Ascending aorta (tissue), 2 donors: ENCODE measurements at places on chromosomes 4 and X.

DNA sequence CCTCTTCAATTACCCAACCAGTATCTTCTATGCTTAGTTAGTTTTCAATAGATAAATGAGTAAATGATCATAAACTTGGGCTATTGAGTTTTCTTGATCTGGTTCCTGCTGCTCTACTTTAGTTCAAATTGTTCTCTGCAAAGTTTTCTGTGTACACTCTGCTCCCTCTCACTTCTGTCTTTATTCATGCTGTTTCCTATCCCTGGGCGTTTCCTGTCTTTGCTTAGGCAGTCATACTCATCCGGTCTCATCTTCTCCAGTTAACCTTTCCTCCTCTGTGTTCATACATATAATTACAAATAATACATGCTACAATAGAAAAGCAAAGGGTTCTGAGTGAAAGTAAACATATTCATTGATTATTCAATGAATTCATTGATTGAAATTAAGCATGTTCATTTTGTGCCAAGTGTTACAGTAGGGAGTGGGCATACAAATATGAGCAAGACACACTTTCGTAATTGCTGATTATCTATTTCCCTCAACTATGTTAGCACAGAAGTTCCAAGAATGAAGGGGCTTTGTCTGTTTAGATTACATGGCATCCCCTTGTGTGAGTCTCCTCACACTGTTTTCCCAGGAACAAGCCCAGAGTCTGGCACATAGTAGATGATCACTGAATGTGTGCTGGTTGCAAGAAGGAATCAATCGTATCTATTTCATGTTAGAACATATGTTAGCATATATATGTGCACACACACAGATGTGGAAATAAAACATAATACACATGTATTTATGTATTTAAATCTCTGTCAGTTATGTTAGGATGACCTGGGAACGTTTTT lies 1.1 kb downstream of the RAB39B start:
- H3K36me3 ChIP-seq, result no peaks in the 10 kb centered on the region
- no peak for DNase-seq
- H3K27me3 ChIP-seq, result no peaks in the 10 kb centered on the region
- H3K27ac ChIP-seq, result no peak overlapping the region
- H3K4me3 ChIP-seq, result peak overlapping the region; percentile 14

GRCh38 chrX:47316276-47317025 lies 53.9 kb upstream of the ZNF157 start:
- no peak overlapping the region for H3K4me3 ChIP-seq
- no peaks in the 10 kb centered on the region for H3K4me1 ChIP-seq
- DNase-seq, result no peak
- H3K27me3 ChIP-seq, result no peaks in the 10 kb centered on the region

DNA sequence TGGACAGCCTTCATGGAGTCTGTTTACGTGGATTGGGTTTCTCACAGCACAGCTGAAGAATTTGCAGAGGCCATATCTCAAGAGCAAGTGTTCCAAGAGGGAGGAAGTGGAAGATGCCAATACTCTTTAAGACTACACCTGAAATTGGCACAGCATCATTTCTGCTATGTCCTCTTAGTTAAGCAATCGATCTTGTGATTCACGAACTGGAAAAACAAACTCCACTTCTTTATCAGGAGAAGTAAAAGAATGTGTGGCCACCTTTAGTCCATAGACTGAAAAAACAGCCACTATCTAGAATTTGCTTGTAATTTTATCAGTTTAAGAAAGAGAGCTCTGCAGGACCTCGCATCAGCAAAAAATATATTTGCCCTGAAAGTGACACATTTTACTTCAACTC lies 473.1 kb upstream of the ATOH1 start:
- DNase-seq, result no peak
- no peaks in the 10 kb centered on the region for H3K4me1 ChIP-seq
- no peak overlapping the region for H3K4me3 ChIP-seq
- H3K36me3 ChIP-seq, result no peaks in the 10 kb centered on the region

GRCh38 chr4:77593101-77593500 lies 12.5 kb upstream of the CXCL13 start:
- DNase-seq, result no peak
- no peaks in the 10 kb centered on the region for H3K36me3 ChIP-seq
- no peaks in the 10 kb centered on the region for H3K4me1 ChIP-seq
- no peak overlapping the region for H3K27ac ChIP-seq
- H3K4me3 ChIP-seq, result no peak overlapping the region

DNA sequence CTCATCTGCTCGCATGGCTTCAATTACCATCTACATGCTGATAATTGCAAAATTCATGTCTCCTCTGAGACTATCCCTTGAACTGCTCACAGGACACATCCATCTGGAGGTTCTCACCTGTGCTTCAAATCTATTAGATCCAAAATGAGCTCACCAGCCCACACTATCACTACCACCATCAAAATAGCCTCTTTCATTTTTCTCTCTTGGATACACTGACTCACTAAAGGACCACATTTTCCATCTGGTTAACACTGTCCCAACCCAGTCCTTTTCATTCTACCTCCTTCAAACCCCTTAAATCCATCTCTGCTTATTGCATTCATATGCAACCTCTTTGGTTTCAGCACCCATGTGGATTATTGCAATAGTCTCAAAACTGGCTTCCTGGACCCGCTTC lies 497.6 kb downstream of the MID1IP1 start:
- H3K36me3 ChIP-seq, result no peaks in the 10 kb centered on the region
- no peak overlapping the region for H3K4me3 ChIP-seq
- H3K27me3 ChIP-seq, result no peaks in the 10 kb centered on the region
- H3K27ac ChIP-seq, result no peak overlapping the region
- H3K4me1 ChIP-seq, result no peaks in the 10 kb centered on the region

DNA sequence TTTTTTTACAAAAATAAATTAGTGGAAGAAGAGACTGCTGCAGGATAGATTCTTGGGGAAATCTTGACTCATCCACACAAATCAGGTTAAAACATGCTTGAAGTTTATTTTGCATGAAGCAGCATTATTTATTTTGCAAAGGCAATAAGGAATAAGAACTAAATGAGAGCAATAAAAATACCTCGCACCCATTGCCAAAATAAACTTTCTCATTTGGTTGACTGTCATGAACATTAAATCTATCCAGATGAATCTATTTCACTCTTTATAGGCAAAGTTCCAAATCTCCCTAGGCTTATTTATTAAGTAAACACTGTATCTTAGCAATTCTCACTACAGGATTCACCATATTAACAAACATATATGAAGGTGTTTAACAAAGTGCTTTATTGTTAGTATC lies 58.9 kb downstream of the HOPX start:
- DNase-seq, result no peak
- H3K27me3 ChIP-seq, result no peaks in the 10 kb centered on the region
- H3K4me3 ChIP-seq, result no peak overlapping the region
- H3K27ac ChIP-seq, result no peak overlapping the region
- H3K36me3 ChIP-seq, result no peaks in the 10 kb centered on the region
- no peaks in the 10 kb centered on the region for H3K4me1 ChIP-seq

DNA sequence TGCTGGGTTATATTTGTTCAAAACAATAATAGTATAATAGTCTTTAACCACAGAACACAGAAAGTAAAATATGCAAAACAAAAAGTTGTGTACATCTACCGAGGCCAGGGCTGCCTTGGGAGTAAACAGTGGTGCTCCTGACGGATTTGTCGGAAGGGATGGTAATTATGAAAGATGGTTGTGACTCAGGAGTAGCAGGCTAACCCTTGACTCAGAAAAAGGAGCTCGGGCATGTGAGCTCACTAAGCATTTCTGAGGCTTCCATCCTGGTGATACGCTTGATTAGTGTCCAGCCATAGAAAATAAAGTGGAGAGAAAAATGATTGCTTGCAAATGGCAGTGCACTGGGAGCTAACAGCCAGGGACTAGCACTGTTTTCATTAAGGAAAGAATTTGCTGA lies 53.2 kb upstream of the SPANXB1 start:
- H3K27ac ChIP-seq, result no peak overlapping the region
- H3K4me3 ChIP-seq, result no peak overlapping the region
- H3K27me3 ChIP-seq, result no peaks in the 10 kb centered on the region
- no peaks in the 10 kb centered on the region for H3K36me3 ChIP-seq
- no peaks in the 10 kb centered on the region for H3K4me1 ChIP-seq
- DNase-seq, result no peak

DNA sequence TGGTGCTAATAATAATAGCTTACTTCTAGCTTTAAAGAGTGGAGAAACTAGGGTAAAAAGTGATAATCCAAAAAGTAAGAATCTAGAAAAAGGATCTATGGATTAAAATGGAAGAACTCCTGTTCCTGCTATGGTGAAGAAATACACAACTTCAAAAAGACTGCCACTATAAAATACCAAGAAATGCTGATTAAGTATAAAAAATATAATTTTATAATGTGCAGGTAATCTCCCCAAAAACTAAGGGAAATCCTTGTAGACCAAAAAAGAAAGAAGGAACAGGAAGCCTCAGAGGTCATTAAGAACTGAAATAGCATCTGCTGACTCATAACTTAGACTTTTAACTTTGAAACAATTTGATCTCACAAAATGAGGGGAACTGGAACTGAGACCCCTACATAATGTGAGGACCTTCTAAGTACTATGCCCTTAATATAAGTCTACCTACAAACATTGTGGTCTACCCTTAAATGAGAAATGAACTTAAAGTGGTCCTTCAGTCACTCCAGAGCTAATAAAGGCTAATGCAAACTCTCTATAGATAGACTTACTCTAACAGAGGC lies 50.6 kb upstream of the SRPX start:
- H3K27ac ChIP-seq, result no peak overlapping the region
- H3K36me3 ChIP-seq, result no peaks in the 10 kb centered on the region
- no peak overlapping the region for H3K4me3 ChIP-seq
- no peaks in the 10 kb centered on the region for H3K27me3 ChIP-seq
- no peaks in the 10 kb centered on the region for H3K4me1 ChIP-seq
- no peak for DNase-seq

- H3K27me3 ChIP-seq, result no peaks in the 10 kb centered on the region
- no peak overlapping the region for H3K27ac ChIP-seq
- H3K36me3 ChIP-seq, result no peaks in the 10 kb centered on the region
- H3K4me1 ChIP-seq, result no peaks in the 10 kb centered on the region
Measured at GRCh38 chrX:153573984-153574383, 25.0 kb downstream of the CCNQ start.

- no peaks in the 10 kb centered on the region for H3K4me1 ChIP-seq
- H3K27ac ChIP-seq, result no peak overlapping the region
- H3K4me3 ChIP-seq, result no peak overlapping the region
- H3K36me3 ChIP-seq, result no peaks in the 10 kb centered on the region
- no peak for DNase-seq
Measured at GRCh38 chr4:55807556-55807955, 12.0 kb upstream of the EXOC1L start.

GRCh38 chr4:169615467-169616106 lies 3.2 kb upstream of the NEK1 start:
- DNase-seq, result no peak
- no peak overlapping the region for H3K27ac ChIP-seq
- H3K4me1 ChIP-seq, result no peaks in the 10 kb centered on the region
- H3K4me3 ChIP-seq, result no peak overlapping the region
- H3K27me3 ChIP-seq, result no peaks in the 10 kb centered on the region

- H3K4me1 ChIP-seq, result no peaks in the 10 kb centered on the region
- no peak for DNase-seq
- no peaks in the 10 kb centered on the region for H3K27me3 ChIP-seq
- H3K4me3 ChIP-seq, result no peak overlapping the region
- peaks cover 23% of the 10 kb centered on the region for H3K36me3 ChIP-seq
- no peak overlapping the region for H3K27ac ChIP-seq
Measured at GRCh38 chr4:913280-913618, 18.9 kb downstream of the GAK start.

DNA sequence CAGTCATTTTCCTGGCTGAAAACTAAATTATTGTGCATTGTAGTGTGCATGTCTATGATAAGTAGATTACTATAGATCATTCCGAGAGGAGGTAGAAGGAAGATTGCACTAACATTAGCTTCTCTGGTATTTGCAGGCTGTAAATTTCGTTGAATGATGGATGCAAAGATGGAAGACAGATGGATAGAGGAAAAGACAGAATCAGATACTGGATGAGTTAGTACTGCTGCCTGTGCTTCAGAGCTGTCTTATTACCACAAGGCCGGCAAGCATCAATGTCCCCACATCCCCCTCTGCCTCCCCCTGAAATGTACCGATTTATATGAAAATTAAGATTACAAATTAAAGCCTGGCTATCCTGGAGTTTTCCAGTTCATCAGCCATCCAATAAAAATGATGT lies 17.7 kb downstream of the NAA11 start:
- H3K4me1 ChIP-seq, result no peaks in the 10 kb centered on the region
- no peak overlapping the region for H3K27ac ChIP-seq
- H3K4me3 ChIP-seq, result no peak overlapping the region
- H3K27me3 ChIP-seq, result no peaks in the 10 kb centered on the region

GRCh38 chrX:133583825-133584224 lies 168.5 kb upstream of the GPC4 start:
- H3K27ac ChIP-seq, result no peak overlapping the region
- H3K4me1 ChIP-seq, result no peaks in the 10 kb centered on the region
- DNase-seq, result no peak
- no peaks in the 10 kb centered on the region for H3K27me3 ChIP-seq
- H3K36me3 ChIP-seq, result no peaks in the 10 kb centered on the region
- H3K4me3 ChIP-seq, result no peak overlapping the region

DNA sequence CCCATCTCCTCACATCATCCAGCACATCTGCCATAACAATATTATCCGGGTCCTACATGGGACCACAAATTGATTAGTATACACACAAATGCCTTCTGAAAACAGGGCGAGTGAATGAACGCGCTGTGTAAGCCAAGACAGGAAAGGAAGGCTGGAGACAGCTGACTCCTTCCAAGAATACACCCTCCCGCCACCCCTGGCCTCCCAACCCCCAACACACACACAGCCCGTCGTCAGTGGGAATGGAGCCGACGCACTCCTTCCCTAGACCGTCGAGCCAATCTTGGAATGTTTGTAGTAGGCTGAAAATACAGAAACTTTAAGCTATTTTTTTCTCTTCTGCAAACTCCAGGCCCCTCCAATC lies 319 bp upstream of the MAGEH1 start:
- no peaks in the 10 kb centered on the region for H3K27me3 ChIP-seq
- H3K36me3 ChIP-seq, result no peaks in the 10 kb centered on the region
- no peaks in the 10 kb centered on the region for H3K4me1 ChIP-seq
- peak overlapping the region; percentile 85 for H3K27ac ChIP-seq

GRCh38 chr4:187780070-187780469 lies 215.5 kb upstream of the ZFP42 start:
- no peak overlapping the region for H3K27ac ChIP-seq
- H3K36me3 ChIP-seq, result no peaks in the 10 kb centered on the region
- no peaks in the 10 kb centered on the region for H3K4me1 ChIP-seq
- H3K4me3 ChIP-seq, result no peak overlapping the region

DNA sequence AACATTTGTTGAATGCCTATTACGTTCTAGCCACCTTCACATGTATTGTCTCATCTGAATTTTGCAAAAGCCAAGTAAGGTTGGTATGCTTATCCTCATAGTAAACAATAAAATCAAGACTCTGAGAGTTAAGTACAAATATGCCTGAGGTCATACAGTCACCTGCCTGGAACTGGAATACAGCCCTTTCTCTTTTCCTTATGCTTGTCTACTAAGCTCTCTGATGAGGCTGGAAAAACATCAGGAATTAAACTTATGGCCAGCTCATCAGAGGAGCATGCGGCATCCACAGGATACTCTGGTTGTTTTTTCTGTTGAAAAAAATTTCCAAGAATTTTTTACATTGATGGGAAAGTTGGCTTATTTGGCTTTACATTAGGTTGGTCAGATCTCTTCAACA lies 35.5 kb downstream of the NCAPG start:
- H3K4me3 ChIP-seq, result no peak overlapping the region
- no peaks in the 10 kb centered on the region for H3K36me3 ChIP-seq
- DNase-seq, result no peak
- no peaks in the 10 kb centered on the region for H3K27me3 ChIP-seq
